Endothelial cell (in vitro differentiated cells): ENCODE measurements at places on chromosomes 1 and 21.

DNA sequence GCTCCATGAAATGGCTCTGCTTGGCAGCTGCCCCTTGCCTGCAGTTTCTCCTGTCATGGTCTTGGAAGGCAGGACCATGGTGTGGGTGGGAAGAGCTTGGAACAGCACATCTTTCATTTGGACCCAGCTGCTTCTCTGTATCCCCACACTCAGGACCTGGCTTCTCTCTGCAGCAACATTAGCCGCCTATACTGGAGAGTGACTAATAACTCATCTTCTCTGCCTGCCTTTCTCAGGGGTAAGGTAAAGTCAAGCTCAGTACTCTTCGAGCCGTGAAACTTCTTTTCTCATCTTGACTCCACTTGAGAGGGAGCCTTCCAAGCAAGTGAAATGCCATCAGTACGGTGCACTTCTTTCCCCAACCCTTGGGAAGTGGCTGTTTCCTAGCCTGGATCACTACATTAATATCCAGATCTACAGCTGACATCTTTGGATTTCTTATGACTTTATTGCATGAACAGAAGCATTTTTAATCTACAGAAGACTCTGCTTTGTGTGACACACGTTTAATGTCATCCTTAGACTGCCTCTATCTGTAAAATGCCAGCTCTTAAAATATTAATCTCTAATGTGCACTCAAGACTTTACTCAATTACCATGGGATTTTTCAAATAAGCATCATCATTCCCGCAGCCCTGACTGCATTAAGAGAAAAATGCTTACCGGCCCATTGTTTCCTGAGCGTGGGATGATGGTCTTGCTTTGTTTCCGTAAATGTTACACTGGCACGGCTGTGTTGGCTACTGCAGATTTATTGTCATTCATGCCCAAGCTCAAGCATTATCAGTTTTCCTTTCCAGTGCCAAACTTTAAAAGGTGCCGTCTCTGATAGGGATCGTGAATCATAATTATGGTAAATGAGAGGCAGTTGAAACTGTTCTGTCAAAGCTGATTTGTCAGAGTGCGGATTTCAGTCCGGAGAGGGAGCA lies 242.9 kb downstream of the HHAT start:
- DNase-seq, result no peak

GRCh38 chr1:216793303-216793702 lies 70.1 kb upstream of the ESRRG start:
- no peak for DNase-seq

DNA sequence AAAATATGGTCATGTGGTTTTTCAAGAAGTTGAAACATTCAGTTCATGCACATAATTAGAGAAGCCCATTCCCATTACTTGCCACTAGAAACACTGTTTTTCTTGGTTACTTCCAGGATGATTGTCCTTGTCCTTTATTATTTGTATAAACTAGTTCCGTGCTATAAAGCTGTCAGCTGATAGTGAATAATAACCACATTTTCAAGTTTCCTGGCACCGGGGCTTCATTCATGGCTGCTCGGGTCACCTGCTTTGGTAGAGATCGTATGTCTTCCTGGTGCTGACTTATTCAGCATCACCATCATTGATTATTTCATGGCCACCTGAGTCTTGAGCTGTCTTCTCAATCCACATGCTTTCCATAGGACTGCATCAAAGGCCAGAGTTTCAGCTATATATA lies 62.9 kb upstream of the ZNF326 start:
- no peak for DNase-seq

- DNase-seq, result no peak
Measured at GRCh38 chr21:15001857-15002606, 62.8 kb downstream of the NRIP1 start.

DNA sequence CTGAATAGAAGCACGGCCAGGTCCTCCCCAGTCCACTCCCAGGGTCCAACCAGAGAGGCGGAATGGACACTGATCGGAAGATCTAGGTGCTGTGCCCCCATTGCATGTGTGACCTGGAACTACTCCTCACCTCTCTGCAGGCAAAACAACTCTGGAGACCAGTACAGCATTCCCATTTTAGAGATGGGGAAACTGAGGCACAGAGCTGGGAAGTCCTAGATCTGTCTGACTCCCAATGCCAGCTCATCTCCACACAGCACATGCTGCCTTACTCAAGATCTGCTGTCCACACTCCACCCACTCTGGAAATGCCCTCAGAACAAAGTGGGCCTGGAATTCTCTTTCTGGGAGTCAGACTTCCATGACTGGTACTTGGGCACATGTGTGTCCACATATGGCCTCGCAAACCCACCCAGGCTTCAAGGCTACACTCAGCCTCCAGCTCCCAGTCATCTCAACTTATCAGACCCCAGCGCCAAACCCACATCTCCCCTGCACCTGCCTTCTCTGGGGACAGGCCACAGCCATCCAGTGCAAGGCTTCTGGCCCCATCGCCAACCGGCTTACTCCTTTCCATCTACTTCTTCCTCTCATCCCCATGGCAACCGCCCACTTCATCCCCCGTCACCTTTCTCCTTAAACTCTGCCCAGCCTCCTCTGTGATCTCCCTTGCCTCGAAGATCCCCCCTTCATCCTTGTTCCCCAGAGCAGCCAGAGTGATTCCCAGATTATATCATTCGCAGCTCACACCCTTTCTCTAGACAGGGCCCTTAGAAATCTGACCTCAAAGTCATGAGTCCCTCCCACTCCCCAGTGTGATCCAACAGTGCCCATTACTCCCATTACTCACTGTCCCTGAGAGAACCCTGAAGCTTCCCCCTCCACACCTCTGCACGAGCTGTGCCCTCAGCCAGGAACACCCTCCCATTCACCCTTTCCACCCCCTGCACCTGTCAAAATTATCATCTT lies 2.7 kb downstream of the COL8A2 start:
- no peak for DNase-seq

DNA sequence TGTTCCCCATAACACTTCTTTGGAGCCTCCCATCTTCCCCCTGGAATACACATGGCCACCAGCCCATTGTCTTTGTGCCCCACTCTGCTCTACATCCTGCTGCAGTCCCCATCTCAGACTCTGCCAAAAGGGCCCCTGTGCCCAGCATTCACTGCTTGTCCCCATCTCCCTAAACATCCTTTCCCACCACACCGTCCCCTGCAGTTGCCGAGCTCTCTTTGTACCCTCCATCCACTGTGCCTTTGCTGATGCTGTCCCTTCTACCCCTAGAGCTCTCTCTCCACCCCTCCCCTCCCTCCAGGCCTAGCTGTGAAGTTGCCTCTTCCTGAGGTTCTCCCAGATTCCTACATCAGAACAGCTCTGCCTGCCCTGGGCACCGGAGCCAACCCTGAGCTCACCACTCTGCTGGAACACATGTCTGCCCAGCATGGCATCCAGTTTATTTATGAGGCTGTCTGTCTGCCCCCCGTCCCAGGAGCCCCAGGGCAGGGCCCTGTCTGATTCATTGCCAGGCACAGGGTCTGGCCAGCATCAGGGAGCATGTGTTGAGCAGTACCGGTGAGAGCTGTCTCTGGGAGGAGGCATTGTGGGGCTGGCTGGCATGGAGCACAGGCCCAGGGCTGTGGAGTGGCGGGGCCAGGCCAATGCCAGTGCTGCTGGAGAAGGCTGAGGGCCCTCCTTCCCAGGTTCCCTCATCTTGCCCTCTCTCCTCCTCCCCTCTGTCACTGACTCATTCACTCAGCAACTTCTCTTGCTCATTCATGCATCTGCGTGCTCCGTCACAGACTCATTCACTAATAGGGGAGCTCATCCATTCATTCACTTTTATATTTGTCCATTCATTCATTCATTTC lies 28.8 kb downstream of the EDN2 start:
- no peak for DNase-seq

DNA sequence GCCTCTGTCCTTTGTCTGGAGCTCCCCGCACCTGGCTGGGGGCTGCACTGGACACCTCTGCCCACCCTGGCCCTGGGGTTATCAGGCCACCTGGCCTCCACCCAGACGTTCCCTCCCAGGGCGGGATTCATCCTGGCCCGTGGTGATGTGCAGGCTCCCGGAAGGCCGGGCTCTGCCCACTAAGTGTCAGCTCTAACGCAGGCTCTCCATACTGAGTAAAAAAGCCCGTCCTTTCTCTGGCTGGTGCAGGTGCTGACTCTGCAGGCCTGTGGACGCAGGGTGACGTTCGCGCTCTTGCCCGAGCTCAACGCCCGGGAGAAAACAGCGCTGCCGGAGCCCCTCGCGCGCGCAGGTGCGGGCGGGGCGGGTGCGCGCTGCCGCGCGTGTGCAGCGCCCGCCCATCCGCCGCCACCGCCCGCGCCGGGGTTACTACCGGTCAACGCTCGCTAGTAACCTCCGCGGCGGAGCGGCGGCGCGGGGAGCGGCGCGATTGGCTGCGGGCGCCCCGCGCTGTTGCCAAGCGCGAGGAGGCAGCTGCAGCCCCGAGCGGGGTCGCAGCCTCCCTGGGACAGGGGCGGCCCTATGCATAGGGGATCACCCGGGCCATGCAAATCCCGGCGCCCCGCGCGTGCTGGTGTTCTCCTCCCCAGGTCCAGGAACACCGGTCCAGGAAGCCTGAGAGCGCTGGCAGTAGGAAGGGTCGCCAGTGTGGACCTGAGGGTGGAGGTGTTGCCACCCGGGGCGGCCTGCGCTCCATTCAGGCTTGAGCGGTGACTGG lies 15.7 kb downstream of the ABCG1 start:
- DNase-seq, result peak; percentile 78

GRCh38 chr1:175203570-175204068 lies 11.0 kb upstream of the KIAA0040 start:
- no peak for DNase-seq

GRCh38 chr1:165403835-165404482 lies 41.0 kb downstream of the RXRG start:
- peak; percentile 47 for DNase-seq

DNA sequence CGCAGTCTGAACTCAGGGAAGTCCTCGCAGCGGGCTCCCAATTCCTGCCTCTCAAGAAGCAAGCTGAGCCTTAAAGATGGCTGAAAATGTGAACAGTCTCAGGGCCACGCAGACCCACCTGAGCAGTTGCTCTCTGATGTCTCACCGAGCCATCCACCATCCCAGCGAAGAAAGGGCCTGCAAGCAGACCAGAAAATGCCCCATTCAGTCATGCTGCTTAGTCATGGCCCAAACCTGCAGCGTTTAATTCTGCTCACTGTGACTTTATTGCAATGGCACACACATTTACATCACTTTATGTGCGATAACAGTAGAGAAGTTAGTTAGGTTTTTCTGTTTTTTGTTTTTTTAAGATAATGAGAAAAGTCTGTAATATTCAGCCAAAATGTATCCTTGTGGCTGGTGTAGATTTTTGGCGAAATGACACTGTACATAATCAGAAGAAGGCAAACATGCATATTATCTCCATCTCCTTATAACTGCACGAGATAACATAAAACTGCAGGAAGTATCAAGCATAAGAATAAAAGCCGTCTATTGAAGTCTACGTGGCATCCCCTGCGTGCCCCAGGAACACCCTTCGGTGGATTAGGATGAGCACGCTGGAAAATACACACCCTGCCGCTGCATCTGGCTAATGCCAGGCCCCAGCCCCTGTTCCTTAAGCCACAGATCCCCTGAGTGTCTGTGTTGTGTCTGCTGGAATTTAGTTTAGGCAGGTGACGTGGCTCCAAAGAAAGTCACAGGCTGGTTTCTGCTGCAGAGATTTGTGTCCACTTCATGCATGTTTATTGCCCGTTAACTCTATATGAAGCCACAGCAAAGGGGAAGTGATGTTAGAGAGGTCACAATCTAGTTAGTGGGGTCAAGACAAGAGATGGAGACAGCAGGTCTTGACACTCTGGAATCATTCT lies 119.8 kb upstream of the IRF2BP2 start:
- no peak for DNase-seq

- DNase-seq, result no peak
Measured at GRCh38 chr1:84225646-84226045, 75.9 kb upstream of the SAMD13 start.

- DNase-seq, result no peak
Measured at GRCh38 chr1:216721062-216721461, 2.2 kb downstream of the ESRRG start.

- no peak for DNase-seq
Measured at GRCh38 chr1:94276988-94277434, 39.6 kb upstream of the ARHGAP29 start.

DNA sequence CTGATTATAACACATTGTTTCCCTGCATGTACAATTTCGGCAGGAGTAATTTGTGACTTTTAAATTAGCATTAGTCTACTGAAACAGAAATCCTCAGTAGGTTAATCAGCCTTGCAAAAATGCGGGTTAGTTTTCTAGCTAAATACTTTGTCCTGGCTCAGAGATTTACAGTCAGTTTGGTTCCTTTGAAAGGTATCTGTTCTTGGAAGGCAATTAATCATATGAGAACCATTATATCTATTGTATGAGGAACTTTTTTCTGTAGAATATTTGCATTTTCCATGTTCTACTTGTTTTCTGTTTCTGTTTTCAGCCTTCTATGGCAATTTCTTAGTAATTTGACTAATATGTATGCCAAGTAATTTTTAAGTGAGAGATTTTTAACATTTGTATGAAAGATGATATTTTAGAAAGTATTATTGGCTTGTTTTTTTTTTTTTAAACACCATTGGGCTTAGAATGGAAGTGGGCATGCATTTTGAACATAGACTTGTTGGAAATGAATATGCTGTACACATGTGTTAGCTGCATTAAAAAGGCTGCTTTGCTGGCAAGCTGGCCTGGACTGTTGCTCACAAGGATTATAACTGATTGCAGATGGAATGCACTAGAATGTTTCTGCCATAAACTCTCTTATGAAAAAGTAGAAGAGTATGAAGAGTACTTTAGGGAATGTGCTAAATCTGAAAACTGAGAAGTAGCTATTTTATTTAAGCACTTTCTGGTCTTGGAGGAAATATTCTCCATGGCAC lies 26.2 kb downstream of the KIF1B start:
- DNase-seq, result no peak

DNA sequence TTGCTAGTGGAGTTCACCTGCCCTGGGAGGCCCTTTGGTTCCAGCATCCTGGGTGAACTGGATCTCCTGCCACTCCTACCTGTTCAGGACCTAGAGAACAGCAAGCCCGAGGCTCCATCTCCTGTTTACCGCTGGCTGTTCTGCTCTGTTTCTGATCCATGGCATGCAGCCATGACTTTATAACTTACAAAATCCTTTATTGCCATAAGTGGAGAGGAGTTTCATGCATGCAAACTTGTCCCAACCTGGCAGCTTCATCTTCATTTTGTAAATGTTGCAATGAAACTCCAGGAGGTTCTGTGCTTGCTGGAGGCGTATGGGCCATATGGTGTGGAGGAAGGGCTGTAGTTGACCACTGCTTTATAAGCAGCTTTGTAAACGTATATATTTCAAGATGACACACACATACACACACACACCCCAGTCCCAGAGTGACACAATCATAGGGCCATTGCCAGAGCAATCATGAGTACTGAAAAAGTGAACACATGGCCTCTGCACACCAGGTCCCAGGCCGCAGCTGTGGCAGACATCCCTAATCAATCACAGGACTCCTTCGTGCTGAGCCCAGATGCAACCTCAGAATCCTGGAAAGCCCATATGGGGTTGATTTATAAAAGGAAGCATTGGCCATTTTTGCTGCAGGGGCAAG lies 69.0 kb downstream of the UBIAD1 start:
- DNase-seq, result no peak

DNA sequence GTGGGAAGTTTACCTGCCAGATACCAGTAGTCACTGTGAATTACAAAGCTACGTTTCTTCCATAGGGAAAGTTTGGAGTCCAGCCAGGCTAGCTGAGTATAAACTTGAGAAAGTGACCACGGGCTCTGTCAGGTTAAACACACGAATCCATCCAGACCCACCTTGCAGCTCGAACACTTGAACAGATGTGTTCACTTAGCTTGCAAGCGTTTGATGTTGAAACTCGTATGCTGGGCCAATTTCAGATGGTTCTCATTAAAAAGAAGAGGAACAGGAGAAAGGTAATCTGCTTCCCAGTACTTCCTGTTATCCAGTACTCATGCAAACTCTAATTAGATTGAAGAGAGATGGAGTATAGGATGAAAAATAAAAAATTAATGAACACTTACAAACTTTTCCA lies 636.4 kb downstream of the SMYD3 start:
- DNase-seq, result no peak
